ENCODE measurements at places on chromosomes 16 and 17. TPM values are rescaled to one million over a fixed set of nuclear protein-coding genes. Genes with fewer than 3 reads are reported as not detected.

TP53TG3C gene
- total RNA-seq: not detected

OSBPL7 gene
- 13.7 TPM for total RNA-seq

PDIA2 gene
- total RNA-seq: 2.1 TPM

TNFRSF13B gene
- total RNA-seq: not detected

HBZ gene
- 2.2 TPM for total RNA-seq

ZNF469 gene
- total RNA-seq: 11.7 TPM

BRIP1 gene
- 11.0 TPM for total RNA-seq

VPS35L gene
- 48.8 TPM for total RNA-seq

TEKT1 gene
- 2.3 TPM for total RNA-seq

CFAP52 gene
- 0.66 TPM for total RNA-seq

CACNG5 gene
- 64.4 TPM for total RNA-seq

SLC4A1 gene
- 23.6 TPM for total RNA-seq

NPW gene
- total RNA-seq: 2.0 TPM

Data from camera-type eye (tissue), 1 donor.